ENCODE measurements at places on chromosomes 7 and 10. TPM values are rescaled to one million over a fixed set of nuclear protein-coding genes. Genes with fewer than 3 reads are reported as not detected.

The SORBS1 gene
- polyA plus RNA-seq = 52.6 TPM

The ODAD2 gene
- not detected for polyA plus RNA-seq

The ZNF511 gene
- 16.8 TPM for polyA plus RNA-seq

The SLC18A3 gene
- not detected for polyA plus RNA-seq

The MYL10 gene
- polyA plus RNA-seq = not detected

The PAPOLB gene
- 0.10 TPM for polyA plus RNA-seq

The ECHDC3 gene
- polyA plus RNA-seq = 0.64 TPM

The ABCA13 gene
- polyA plus RNA-seq = not detected

The HOXA13 gene
- not detected for polyA plus RNA-seq

The PKD1L1 gene
- polyA plus RNA-seq = 0.28 TPM

The GBX1 gene
- polyA plus RNA-seq = not detected

The RELN gene
- 169 TPM for polyA plus RNA-seq

The HMX2 gene
- not detected for polyA plus RNA-seq

The PI4K2A gene
- 14.4 TPM for polyA plus RNA-seq

The CYP26C1 gene
- polyA plus RNA-seq = not detected

The GNG11 gene
- 0.16 TPM for polyA plus RNA-seq

The CCAR1 gene
- polyA plus RNA-seq = 58.1 TPM

The DUSP5 gene
- 1.2 TPM for polyA plus RNA-seq

The TDRD1 gene
- polyA plus RNA-seq = not detected

The SHH gene
- 1.2 TPM for polyA plus RNA-seq

The EN2 gene
- not detected for polyA plus RNA-seq
